ENCODE measurements at places on chromosomes 16 and 17.

- no peak for DNase-seq
Observed at GRCh38 chr17:37797206-37797605, 52.3 kb upstream of the HNF1B start.

DNA sequence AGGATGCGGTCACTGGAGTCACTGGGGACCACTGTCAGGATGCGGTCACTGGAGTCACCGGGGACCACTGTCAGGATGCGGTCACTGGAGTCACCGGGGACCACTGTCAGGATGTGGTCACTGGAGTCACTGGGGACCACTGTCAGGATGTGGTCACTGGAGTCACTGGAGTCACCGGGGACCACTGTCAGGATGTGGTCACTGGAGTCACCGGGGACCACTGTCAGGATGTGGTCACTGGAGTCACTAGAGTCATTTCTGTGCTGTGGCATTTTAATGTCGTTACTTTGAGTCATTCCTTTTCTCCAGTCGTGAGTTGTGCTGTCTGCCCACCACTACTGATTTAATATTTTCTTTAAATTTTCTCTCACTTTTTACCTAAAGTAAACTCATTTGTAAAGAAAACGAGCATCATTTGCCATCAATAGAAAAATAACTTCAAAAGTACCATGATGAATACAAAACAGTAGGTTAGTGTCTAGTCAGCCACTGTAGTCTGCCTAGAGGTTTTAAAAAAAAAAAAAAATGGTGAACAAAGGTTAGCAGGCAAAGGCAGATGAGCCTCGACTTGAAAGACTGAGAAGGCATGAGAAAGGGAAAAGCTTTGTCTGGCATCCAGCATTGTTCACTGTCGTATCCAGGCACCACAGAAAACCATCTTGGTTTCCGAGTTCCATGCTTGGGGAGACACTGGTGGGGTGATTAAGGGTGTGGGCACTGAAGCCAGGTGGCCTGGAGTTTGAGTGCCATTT, 346.6 kb downstream of the SNX29 start:
- peak; percentile 76 for DNase-seq

- DNase-seq, result no peak
Observed at GRCh38 chr17:6780001-6780400, 4.0 kb downstream of the FBXO39 start.

- no peak for DNase-seq
Observed at GRCh38 chr16:85089525-85089924, 22.7 kb downstream of the CIBAR2 start.

DNA sequence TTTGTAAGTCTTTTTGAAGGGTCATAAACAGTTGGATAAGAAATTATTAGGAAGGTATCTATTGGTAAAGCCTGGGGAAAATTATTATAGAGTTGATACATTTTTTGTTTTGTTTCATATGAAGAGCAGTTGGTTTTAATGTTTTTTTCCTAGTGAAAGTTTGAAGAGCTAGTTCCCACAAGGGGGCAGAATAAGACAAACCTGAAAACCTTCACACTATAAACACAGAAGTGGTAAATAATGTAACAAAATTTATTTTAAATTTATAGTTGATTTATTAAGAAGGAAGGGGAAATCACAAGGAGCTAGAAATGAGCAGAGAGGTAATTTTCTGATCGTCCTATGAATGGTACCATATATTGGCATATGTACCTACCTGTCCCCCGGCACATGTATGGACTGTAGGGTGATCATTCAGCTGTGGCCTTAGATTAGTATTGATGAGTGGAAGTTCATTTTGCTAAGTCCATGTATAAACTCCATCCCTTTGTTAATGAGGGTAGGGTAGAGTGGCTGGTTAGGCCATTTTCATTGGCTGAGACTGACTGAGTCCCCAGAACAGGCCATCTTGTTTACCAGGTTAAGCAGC, 116.3 kb downstream of the TANC2 start:
- no peak for DNase-seq

- DNase-seq, result no peak
Observed at GRCh38 chr16:28935346-28935745, 3.6 kb downstream of the CD19 start.

All from activated CD8-positive, alpha-beta T cell treated with anti-CD3 and anti-CD28 coated beads for 36 hours (primary cell).